ENCODE measurements at places on chromosomes 5 and 9. TPM values are rescaled to one million over a fixed set of nuclear protein-coding genes. Genes with fewer than 3 reads are reported as not detected.

GRCh38 chr9:88106492-88106891 is 31.8 kb downstream of the SPATA31C2 start:
- DNase-seq, result no peak

- DNase-seq, result no peak
Observed at GRCh38 chr9:715743-716400, 125.6 kb upstream of the DMRT1 start.

SCAI gene
- total RNA-seq, result 25.6 TPM

DNA sequence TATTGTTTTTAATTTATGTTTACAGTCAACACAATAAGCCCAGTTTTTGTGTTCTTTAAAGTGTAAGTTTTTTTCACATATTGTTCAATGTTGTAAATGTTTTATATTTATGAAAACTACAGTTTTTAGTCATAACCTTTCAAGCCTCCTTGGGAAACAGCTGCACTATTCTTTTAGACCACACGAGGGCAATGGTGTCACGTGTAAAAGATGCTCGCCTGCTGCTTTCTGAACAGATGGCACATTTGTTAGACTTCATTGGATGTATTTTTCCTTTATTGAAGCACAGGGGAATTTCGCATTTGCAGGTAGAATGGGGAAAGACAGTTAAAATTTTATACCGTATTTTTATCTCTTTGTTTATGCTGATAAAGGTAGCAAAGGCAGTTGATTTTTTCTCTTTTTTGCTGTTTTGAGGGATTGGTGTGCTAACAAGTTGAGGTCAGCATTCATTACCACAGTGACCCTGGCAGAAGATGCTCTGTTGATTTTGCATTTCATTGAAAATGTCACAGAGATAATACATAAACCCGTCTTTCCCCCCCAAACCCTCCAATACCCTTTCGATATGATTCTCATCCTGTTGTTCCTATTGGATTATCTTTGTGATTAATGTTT is 59.0 kb downstream of the MAT2B start:
- DNase-seq, result peak; percentile 43

GRCh38 chr5:111810112-111810511 is 53.1 kb upstream of the NREP start:
- no peak for DNase-seq

DNA sequence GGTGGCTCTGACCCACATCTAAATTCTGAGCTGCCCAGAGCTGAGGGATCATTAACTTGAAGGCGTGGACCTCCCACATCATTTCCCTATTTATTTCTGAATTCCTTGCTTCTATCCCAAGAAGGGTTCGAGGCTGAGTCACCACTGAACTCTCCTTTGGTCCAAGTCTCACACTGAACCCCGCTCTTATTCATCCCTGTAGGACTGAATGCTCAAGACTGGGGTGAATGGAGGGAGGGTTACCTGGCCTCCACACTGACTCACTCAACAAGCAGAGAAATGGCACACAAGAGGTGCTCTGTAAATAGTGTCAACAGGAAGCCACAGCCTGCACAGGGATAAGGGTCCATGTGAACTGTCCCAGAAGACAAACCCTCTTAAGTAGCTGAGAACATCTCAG is 79.1 kb upstream of the FSTL4 start:
- DNase-seq, result no peak

GRCh38 chr5:132486318-132487094 is 4.1 kb downstream of the IRF1 start:
- no peak for DNase-seq

- DNase-seq, result no peak
Observed at GRCh38 chr9:112762726-112763518, 12.4 kb downstream of the SNX30 start.

S100Z gene
- total RNA-seq, result 3.5 TPM

- no peak for DNase-seq
Observed at GRCh38 chr5:3050863-3051262, 299.4 kb upstream of the IRX2 start.

GRCh38 chr9:134558124-134558905 is 83.3 kb upstream of the COL5A1 start:
- DNase-seq, result no peak

DNA sequence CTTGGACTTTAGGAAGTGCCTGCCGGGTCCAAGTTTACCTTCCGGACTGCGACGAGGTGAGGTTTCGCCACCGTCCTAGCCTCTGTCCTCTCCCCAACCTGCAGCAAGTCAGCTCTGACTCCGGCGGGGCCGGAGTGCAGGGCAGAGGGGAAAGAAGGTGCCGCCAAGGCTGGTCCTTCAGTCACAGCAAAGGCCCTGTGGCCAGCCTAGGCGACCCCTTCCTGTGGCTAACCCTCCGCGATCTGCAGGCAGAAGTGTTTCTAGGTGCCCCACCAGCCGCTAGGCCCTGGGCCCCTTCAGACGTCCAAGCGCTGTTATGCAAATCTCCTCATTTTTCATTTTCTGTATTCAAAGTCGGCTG is 11.1 kb upstream of the NKX2-5 start:
- DNase-seq, result no peak

All from hematopoietic multipotent progenitor cell (in vitro differentiated cells).